Kidney epithelial cell (primary cell): ENCODE measurements at places on chromosomes 2 and 18. TPM values are rescaled to one million over a fixed set of nuclear protein-coding genes. Genes with fewer than 3 reads are reported as not detected.

- DNase-seq: no peak
These were observed 74.7 kb downstream of the TNFRSF11A start for GRCh38 chr18:62399781-62400308.

DNA sequence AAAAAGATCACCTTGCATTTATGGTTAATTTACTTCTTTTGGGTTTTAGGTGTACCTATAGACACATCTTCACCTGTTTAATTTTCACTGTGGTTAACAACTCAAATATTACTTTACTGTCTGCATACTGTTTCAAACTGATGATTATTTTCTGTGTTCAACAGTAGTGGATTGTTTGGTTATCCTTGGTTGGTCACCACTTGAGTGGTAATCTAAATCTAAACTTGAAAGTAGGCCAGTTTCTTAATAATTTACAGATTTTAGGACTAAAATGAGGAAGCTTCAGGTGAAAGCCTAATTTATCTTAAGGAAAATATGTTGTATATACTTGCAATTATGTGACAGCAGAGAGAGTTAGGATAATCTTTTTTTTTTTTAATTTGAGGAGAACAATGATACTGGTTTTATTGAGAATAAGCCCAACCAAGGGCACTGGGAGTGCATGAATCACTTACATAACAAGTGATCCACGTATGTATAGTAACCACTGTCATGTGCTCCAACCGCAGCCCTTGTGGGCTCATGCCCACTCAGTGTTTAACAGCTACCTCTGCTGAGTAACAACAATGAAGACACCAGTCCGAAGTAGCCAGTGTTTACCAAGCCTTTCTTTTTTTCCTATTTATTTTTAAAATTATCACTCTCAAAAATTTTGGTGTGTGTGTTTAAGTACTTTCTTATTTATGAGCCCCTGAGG lies 31.0 kb upstream of the WDSUB1 start:
- DNase-seq: no peak

LYPD1 gene
- total RNA-seq: 53.2 and 59.1 TPM in 2 replicates

SULT1C3 gene
- total RNA-seq: not detected in 2 replicates

DNA sequence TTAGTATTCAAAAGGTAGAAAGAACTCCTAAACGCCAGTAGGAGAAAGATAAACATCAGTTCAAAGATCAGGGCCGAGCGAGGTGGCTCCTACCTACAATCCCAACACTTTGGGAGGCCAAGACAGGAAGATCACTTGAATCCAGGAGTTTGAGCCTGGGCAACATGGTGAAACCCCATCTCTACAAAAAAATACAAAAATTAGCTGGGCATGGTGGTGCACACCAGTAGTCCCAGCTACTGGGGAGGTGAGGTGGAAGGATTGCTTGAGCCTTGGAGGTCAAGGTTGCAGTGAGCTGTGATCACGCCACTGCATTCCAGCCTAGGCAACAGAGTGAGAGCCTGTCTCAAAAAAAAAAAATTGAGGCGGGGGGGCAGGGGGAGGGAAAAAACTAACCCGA lies 40.6 kb downstream of the MBOAT2 start:
- no peak for DNase-seq
